ENCODE measurements at places on chromosomes 6 and 20. TPM values are rescaled to one million over a fixed set of nuclear protein-coding genes. Genes with fewer than 3 reads are reported as not detected.

MRPL2 gene
- total RNA-seq: 17.3 TPM

FKBP1C gene
- total RNA-seq: not detected

TGM3 gene
- 16.6 TPM for total RNA-seq

NOTCH4 gene
- 8.1 TPM for total RNA-seq

C6orf141 gene
- 7.5 TPM for total RNA-seq

CALHM4 gene
- 0.79 TPM for total RNA-seq

EYS gene
- 0.69 TPM for total RNA-seq

FAXC gene
- total RNA-seq: 2.0 TPM

Data from skin of body (tissue), 3 donors.